Left renal pelvis (tissue), 4 donors: ENCODE measurements at places on chromosomes 6 and 20. TPM values are rescaled to one million over a fixed set of nuclear protein-coding genes. Genes with fewer than 3 reads are reported as not detected.

The SNX5 gene
- 150 TPM for polyA plus RNA-seq

The CLPSL2 gene
- 0.52 TPM for polyA plus RNA-seq

The SIRPG gene
- polyA plus RNA-seq: 0.19 TPM

DNA sequence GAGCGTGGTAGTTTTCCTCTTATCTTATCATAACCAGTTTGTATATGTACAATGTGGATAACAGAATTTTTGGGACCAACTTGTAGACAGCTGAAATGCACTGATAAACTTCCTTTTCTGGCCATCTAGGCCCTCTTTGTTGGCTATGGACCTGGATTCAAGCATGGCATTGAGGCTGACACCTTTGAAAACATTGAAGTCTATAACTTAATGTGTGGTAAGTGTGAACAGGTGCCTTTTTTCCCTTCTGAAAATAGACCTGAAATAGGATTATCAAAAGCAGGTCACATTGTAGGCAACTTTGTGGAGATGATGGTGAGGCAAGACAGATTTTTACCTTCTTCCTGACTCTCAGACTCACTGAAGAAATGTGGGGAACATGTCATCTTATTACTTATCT lies 67.8 kb downstream of the ENPP1 start:
- DNase-seq: no peak

DNA sequence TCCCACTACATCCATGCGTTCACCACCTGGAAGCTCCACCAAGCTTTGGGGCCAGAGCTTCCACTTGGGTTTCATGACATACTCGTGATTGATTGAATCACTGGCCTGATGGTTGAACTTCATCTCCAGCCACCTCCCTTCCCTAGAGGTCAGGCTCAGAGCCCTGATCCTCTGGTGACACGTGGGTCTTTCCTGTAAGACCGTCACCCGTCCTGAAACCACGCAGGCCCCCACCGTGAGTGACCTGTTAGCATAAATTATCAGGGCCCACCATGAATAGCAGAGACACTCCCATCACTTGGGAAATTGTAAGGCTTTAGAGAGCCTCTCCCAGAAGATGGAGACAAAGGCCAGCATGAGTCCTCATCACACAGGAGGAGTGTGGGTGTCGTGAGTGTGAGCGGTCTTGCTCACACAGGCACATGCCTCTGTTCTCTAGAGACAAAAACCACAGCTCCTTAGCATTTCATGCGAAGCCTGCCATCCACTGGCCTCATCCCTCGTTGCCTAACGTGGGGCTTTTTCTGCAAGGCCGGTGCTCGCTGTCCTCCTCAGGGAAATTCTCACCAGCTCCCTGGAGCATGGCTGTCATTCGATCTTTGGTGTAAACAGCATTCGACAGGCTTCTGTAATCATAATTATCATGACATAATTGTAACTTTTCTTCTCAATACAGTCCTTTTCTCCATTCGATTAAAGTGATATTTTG lies 65.1 kb upstream of the DUSP22 start:
- no peak for DNase-seq

DNA sequence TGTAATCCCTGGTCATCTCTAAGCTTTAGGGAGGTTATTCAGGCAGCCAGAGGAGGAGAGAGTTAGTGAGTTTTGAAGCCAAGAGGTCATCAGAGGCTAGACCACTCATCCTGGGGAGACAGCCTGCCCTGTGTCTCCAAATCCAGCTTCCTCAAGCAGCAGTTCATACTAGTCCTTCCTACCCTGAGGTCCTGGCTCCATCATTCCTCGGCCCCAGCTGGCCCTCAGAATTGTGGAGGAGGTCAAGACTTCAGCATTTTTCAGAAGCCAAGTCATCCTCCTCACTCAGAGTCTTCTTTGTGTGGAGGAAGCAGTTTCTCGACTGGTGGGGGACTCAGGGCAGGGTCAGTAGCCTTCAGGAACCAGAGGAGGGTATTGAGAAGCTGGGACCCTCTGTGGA lies 12.4 kb upstream of the KIAA1755 start:
- DNase-seq: no peak

GRCh38 chr6:143700684-143701348 lies 23.1 kb downstream of the PHACTR2 start:
- no peak for DNase-seq

DNA sequence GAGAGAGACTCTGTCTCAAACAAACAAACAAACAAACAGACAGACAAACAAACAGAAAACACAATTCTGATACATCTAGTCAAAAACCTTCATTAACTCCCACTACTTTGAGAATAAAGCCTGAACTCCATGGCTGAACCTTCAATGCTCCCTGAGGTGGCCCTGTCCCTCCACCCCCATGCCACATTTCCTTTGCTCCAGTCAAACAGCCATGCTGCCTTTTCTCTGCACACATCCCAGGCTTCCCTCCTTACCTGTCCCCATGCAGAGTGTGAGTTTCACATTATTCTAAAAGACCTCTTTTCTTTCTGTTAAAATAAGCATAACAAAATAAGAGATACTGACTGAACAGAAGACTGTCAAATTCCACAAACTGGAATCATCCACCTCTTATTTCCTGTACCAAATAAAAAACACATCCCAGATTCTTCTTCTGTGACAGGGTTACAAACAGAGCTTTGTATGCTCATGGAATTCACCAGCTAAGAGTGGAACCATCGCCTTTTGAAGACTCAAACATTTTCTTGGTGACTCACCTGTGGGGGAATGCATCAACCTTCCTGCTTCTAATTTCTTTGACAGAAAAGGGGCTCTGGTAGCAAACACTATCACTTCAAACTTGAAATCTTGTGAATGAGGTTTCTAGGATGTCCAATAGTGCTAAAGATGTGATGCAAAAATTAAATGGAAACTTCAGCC lies 71.0 kb upstream of the SLC22A16 start:
- no peak for DNase-seq

DNA sequence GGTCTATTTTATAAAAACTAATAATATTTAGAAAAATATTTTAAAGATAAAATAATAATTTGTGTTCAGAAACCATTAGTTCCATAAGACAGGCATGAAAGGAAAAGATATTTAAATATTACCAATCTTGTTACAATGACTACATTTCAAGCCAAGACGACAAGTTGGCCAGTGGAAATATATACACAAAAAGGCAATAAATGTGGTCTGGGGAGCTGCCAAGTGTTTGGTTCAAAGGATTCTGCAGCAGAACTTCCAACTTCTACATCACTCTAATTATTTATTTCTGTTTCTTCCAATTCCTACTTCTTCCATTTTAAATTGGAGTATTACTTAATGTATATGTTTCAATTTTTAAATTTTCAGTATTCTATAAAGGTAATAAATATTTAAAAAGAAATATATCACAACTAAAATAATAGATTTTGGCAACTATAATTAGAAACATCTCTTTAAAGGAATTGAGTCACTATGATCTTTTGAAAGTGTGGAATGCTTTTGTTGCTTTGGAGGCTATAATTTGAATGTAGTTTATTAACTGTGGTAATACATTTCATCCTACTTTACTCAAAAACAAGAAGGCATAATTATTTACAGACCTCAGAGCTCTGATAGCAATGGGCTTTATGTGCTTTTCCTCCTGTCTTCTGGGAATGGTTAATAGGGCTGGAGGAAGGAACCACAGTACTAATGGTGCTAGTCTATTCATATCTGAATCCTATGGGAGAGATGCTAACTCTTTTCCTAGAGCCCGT lies 129.7 kb upstream of the FAM184A start:
- no peak for DNase-seq

- DNase-seq: no peak
Observed at GRCh38 chr6:14717307-14717706, 528.6 kb upstream of the JARID2 start.

DNA sequence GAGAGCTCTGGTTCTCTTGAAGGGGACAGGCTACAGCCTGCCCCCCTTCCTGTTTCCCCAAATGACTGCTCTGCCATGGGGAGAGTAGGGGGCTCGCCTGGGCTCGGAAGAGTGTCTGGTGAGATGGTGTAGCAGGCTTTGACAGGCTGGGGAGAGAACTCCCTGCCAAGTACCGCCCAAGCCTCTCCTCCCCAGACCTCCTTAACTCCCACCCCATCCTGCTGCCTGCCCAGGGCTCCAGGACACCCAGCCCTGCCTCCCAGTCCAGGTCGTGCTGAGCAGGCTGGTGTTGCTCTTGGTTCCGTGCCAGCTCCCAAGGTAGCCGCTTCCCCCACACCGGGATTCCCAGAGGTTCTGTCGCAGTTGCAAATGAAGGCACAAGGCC lies 9.8 kb downstream of the VEGFA start:
- DNase-seq: no peak

DNA sequence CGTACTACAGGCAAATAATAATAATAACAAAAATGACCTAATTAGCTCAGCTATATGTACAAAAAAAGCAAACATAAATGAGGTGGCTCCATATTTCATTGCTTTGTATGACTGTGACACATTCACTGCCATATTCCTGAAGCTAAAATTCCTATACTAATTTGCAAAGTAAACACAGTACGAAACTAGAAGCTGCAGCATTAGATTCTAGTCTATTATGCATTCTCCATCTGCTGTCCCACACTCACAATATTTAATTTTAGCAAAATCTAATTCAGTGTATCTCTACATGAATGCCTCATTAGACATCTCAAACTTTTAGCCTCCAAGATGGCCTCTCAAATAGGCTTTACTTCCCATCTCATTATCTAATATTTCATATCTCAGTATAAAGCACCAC lies 55.1 kb downstream of the ATG5 start:
- DNase-seq: no peak

DNA sequence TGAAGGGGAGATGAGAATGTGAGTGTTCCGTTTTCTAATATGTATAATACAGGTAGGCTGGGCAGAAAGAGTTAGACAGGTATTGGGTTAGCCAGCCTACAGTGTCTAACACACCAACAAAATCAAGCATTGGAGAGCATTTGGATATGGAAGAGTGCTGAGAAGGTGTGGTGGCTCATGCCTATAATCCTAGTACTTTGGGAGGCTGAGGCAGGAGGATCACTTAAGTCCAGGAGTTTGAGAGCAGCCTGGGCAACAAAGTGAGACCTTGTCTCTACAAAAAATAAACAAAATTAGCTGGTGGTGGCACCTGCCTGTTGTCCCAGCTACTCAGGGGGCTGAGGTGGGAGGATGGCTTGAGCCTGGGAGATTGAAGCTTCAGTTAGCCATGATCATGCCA lies 38.6 kb upstream of the SLC23A2 start:
- DNase-seq: no peak

- DNase-seq: no peak
Observed at GRCh38 chr6:126198631-126199030, 141.3 kb upstream of the CENPW start.

DNA sequence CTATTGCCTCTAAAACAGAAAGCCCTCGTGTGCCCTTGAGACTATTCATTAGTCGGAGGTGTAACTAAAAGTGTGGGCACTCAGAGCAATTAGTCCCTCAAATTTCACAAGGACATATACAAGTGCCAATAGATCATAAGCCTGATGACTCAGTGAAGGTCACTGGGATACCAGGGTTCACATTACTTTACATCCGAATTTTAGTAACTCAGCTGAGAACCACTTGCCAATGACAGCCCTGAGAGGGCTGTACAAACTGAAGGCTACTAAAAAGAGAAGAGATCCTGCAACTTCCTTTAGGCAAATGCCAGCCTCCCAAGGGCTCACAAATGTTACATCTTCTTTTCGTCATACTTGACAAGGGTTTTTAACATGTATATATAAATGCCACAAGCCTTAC lies 369.6 kb downstream of the TENT5A start:
- DNase-seq: no peak

DNA sequence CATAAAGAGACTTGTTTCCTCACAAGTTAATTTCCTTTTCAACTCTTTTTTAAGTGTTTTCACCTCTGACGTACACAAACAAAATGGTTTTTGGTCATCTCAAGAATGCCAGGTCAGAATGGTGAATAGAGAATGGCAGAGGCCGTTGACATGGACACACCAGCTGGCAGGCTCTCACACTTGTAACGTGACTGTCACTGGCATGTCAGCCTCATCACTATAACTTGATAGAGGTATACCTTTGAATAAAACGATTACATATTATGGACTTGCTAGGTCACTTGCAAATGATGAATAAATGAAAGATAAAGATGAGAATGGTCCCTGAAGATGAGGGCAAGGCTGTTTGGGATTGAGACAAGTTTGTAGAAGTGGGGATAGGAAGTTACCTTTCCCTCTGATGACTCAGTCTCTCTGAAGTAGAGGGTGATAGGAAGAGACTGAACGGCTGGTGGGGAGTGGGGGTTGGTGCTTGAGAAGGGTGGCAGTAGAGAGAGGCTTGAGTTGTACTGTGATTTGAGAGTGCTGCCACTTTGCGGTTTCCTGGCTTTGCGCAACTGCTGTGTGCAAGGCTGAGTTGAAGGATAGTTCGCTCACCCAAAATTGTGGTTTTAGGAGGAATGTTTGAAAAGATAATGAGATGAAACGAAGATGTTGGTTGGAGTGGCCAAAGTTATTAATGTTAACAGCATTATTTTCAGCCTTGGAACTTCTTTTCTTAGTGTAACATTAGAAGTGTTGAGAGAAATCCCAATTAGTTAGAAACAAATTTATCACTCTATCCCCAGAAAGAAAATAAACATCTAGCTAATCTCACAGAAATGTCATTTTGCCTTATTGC lies 30.3 kb downstream of the TBPL1 start:
- no peak for DNase-seq

DNA sequence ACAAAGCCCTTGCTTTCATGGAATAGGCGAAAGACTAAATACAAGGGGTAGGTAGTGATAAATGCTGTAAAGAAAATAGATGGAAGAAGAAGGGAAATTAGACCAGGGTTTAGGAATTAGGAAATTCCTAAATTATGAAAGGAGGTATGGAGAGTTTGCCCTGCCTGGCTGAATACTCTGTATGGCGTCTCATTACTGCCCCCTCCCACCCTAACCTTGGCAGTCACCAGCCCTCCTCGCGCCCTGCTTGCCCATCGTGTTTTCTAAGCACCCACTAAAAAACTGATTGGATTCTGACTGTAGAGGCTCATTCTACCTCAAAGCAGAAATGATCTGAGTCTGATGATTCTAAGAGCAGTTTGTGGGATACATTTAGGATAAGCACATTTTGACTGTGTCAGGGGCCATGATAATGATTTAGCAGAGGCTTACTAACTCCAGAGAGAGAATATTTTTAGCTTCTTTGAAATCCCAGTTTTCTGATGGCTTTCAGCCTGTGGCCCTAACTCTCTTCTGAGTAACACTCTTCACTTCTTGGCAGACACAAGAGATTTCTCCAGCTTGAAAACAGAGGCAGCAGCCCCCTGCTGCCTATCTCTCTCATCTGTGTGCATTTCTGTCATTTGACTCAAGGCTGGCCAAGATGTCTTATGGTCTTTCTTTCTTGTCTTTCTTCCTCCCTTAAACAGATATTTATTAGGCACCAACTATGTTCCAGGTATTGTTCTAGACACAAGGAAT lies 1.4 kb upstream of the CHD6 start:
- no peak for DNase-seq

- DNase-seq: no peak
Observed at GRCh38 chr6:26502626-26503025, 2.5 kb downstream of the BTN1A1 start.

DNA sequence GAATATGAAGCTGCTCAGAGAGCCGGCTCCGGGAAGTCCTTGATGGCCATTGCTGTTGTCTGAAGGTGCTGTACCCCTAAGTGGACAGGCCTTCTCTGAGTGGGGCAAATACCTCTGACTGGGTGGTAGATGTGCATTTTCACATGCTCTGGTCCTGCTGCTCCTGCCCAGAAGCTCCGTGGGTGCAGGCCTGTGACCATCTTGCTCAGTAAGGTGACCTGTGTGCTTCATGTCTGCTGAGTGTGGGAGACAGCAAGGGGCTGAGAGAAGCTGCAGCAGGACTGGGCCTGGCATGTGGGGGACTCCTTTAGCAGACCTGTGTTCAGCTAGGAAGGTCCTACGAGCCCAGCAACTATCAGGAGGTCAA lies 5.0 kb downstream of the SPATA2 start:
- DNase-seq: no peak

- no peak for DNase-seq
Observed at GRCh38 chr6:151443911-151444621, 7.9 kb downstream of the RMND1 start.
